CD4-positive, alpha-beta T cell treated with Interleukin-6 for 4 hours (primary cell): ENCODE measurements at places on chromosomes 4 and X.

- DNase-seq: no peak
These were observed 125.3 kb downstream of the SOWAHB start for GRCh38 chr4:76772498-76773106.

DNA sequence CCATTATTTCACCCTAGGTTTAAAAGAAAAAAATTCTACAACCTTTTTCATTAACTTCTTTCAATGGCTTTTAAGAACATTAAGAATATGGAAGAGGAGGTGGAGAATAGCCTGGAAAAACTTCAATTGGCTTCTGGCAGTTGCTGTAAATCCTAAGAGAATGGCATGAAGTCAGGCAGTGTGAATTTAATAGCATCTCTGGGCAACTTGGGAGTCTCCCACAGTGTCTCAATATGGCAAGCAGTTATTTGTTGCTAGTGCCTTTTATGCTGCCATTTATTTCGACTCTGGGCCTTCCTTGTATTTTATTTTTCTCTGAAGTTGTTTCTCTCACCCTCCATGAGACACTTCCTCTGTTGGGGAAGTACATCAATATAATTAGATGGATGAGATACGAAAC is 322.1 kb downstream of the CBLL2 start:
- DNase-seq: no peak

DNA sequence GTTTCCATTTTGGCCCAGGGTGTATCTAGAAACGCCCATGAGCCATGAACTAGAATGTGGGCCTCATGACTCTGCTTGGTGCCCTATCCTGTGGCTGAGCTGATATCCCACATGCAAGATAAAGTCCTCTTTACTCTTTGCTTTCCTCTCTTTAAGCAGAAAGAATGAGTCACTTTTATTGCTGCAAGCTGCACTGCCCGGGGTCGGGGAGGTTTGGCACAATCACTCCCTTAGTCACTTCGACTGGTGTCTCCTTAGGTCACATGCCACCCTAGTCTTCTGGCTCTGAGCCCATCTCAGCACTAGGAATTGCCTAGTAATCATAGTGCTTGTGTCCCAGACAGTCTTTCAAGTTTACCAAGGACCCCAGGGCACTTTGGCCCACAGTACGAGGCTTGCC is 75.1 kb upstream of the CXorf66 start:
- DNase-seq: no peak

GRCh38 chr4:53591372-53591892 is at the start of gene LNX1:
Gene LNX1 (minus strand): TSS chr4:53591486. CDS start chr4:53574002, 17,484 bp downstream.
- no peak for DNase-seq

- DNase-seq: no peak
These were observed 795.7 kb downstream of the ADGRL3 start for GRCh38 chr4:61995717-61996340.

DNA sequence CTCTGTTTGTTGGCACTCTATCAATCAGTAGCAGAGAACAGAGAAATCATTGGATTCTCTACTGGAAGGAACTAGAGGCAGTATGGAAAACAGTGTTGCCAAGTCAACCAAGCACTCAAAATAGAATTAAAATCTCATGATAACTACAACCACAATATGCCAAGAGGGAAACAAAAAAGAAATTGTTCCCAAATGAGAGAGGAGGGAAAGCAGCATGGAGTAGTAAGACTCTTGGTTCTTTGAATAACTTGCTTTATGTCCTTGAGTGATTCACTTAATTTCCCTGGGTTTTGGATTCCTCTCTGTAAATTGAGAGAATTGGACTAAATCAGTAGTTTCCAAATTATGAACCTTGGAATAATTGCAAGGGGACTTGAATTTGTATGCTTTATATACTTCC is 285.5 kb upstream of the ANKRD50 start:
- no peak for DNase-seq

- no peak for DNase-seq
These were observed 17.6 kb upstream of the LDB2 start for GRCh38 chr4:16916031-16916430.

- DNase-seq: no peak
These were observed 307.8 kb upstream of the GIMD1 start for GRCh38 chr4:106676173-106676921.

- no peak for DNase-seq
These were observed 42.2 kb downstream of the GABRG1 start for GRCh38 chr4:46081674-46082073.

GRCh38 chrX:8323356-8323755 is 141.3 kb upstream of the VCX3B start:
- DNase-seq: no peak

DNA sequence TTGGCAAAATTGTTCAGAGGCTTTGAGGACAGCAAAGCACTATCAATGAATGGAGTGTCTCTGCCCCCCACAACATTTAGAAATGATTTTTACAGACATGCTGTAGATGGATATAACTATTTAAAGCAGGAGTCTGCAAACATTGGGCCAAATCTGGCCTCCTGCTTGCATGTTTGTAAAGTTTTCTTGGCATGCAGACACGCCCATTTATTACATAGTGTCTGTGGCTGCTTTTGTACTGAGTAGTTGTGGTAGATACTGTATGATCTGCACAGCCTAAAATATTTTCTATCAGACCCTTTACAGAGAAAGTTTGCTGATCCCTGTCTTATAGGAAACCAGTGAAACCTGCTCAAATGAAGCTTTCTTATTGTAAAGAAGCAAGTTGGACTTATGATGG is 45.5 kb upstream of the PHEX start:
- no peak for DNase-seq

- no peak for DNase-seq
These were observed 13.9 kb upstream of the CT47A1 start for GRCh38 chrX:120999413-120999812.

DNA sequence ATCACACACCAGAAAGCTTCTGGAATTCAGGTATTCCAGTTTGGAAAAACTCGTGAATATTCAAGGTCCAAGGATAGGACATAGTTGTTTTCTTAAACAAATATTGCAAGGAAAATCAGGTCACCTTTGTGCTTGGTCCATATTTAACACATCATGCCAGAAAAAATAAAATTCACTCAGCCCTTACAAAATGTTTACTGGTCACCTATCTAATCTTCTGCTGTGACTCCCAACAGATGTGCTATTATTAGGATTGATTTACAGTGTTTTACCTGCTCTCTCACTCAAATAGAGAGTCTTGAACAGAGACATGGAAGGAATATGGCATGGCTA is 9.5 kb downstream of the CSN3 start:
- DNase-seq: no peak

- DNase-seq: no peak
These were observed 36.6 kb downstream of the FAM114A1 start for GRCh38 chr4:38904090-38904666.

GRCh38 chr4:14336656-14337055 is 665.6 kb upstream of the CPEB2 start:
- DNase-seq: no peak

GRCh38 chr4:175884048-175884447 is 72.0 kb upstream of the GPM6A start:
- DNase-seq: no peak

DNA sequence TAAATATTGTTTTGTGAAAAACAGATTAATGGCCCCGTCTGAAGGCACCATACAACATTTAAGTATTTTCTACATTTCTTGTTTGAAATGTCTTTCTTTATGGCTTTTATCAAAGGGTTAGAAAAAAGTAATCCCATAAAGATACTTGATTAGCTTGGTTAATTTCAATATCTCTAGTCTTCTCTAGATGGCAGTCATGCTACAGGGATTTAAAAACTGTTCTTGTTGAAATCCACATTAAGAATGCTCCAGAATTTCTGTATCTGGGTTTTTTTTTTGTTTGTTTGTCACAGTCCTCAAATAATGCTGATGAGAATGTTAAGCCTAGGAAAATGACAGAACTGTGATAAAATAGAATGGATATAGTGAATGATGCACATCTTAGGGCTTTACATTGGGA is 109.0 kb upstream of the AADAT start:
- no peak for DNase-seq

DNA sequence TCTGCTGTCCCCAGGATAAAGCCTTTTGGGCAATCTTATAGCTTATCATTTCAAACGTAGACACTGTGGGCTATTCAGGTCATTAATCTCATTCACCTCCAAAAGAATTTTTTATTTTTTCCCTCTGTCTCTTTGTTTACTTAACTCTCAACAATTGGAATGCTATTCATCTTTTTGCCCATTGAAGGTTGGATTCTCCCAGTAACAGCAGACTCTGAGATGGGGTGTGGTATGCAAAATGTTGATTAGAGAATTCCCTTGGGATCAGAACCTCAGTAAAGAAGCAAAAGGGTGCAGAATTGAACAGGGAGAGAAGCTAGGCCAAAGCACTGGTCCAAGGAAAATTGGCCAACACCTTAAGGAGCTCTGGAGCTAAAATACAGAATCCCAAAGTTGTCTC is 60.4 kb downstream of the CAMK2D start:
- no peak for DNase-seq

- DNase-seq: no peak
These were observed 878.6 kb downstream of the RAPGEF2 start for GRCh38 chr4:159981469-159981856.

DNA sequence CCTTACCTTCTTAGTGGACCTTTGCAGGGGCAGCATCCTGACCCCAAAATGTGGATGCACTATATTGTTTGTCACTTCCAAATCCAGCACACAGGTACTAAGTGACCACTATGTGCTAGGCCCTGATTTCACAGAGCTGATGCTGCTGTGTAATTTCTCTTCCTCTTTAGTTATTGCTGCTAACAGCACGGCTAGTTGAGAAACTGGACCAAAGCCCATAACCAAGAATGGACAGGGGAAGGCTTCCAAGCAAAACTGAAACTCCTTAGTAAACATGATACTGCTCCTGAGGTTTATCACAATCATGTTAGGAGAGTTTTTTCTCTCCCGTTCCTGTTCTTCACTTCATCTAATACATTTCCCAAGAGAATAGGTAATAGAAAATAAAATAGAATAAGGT is 172.9 kb upstream of the TTC29 start:
- DNase-seq: no peak

GRCh38 chr4:122331195-122331594 is 47.6 kb upstream of the ADAD1 start:
- no peak for DNase-seq

GRCh38 chr4:10587697-10588096 is 96.9 kb downstream of the CLNK start:
- DNase-seq: peak; percentile 30

DNA sequence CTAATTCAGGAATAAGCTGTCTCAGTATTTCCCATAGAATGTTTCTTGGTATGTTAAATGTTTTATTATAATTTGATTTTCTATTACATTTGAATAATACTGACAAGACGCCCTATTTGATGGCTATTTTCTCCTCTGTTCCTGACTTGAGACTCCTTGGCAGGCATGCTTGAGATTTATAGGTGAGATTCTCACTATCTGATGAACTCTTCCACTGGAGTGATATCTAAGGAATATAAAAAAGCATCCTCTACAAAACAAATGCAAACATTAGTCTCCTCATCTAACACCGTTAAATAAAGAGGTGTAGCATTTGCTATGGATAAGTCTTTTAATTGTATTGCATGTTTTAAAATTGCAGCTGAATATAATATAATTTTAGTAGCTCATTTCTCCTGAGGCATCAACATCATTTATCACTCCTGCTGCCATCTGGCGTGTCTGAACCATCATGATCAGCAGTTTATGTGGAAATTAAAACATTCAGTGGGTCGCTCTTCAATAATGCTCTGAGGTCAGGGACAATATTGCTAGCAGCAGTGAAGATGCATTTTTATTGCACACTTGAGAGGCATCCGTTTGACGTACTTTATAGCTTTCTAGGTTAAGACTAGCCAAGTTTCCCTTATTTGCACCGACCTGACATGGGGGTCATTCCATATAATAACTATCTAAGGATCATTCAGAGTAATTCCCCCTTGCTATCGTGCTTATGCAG is 210.4 kb upstream of the GALNTL6 start:
- no peak for DNase-seq

GRCh38 chrX:48696909-48697727 is 584 bp downstream of the SUV39H1 start:
- peak; percentile 26 for DNase-seq

GRCh38 chr4:143372093-143372915 is 35.6 kb downstream of the GAB1 start:
- no peak for DNase-seq

- DNase-seq: no peak
These were observed 841.6 kb upstream of the FRG1 start for GRCh38 chr4:189098932-189099696.

DNA sequence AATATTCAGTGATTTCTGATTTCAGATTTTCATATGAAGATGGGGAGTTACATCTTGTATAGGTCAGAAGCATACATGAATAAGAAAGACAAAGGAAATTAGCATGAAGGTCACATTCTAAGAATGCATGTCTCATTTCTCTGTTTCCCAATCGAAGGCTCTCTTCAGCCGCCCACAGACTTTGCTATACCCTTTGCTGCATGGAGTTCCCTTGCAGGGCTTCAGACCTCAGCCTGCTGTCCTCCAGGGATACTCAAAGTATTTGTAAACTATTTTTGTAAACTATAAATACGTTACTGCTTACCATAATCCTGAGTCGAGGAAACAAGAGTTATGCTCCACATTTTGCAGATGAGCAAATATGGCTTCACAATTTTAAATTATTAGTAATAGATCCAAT is 738.4 kb downstream of the PCDH18 start:
- no peak for DNase-seq

GRCh38 chr4:20251796-20252655 is at the start of gene SLIT2:
Gene SLIT2 (plus strand): TSS chr4:20251905. CDS start chr4:20253816, 1,911 bp downstream.
- no peak for DNase-seq

GRCh38 chr4:39458505-39459300 is at the start of the genes LIAS and RPL9:
Gene LIAS (plus strand): TSS chr4:39459056. CDS start chr4:39459118, 62 bp downstream.
Gene RPL9 (minus strand): TSS chr4:39458922. CDS start chr4:39458439, 483 bp downstream.
- DNase-seq: peak; percentile 92

- no peak for DNase-seq
These were observed 69.0 kb upstream of the IQCM start for GRCh38 chr4:149884529-149885181.

DNA sequence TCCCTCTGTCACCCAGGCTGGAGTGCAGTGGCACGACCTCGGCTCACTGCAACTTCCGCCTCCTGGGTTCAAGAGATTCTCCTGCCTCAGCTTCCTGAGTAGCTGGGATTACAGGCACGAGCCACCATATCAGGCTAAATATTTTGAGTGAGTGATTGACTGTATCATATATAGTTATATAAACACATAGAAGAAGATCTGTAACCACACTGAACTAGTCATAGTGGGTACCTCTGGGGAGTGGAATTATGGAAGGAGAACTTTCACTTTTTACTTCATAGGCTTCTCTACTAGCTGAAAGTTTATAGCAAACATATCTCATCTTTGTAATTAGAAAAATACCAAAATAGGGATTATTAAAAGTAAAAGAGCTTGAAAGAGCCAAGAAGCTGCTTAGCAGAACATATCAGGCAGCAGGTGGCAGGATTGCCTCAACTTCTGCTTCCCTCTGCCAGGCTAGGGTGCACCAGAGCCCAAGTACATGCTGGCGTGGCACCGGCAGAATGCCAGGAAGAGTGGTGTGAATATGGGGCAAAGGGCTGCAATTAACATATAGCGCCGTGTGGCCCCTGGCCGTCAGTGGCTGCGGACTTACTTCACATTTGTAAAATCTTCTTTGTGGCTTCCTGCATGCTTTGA is 39.5 kb upstream of the CD40LG start:
- peak; percentile 74 for DNase-seq

DNA sequence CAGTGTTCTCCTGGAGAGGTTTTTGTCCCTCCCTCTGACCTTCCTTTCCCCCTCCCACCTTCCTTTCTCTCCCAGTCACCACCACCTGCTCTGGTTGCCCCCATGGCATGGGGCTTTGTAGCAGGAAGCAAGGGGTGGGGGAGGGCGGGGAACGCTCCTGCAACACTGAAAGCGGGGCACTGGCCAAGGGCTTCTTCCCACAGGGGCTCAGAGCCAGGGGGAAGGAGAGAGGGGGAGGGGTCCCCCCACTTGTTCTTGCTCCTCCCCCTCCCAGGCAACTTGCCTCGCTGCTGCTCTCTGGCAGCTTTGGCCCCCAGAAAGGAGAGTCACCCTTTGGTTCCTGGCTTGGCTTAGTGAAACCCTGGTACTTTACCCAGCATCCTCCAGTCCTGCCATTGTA is 48.4 kb downstream of the BCORL1 start:
- DNase-seq: no peak
